ENCODE measurements at places on chromosomes 3 and 15. TPM values are rescaled to one million over a fixed set of nuclear protein-coding genes. Genes with fewer than 3 reads are reported as not detected.
A peak's percentile ranks its signal among the peaks of the same experiment; 100 is the strongest.

DNA sequence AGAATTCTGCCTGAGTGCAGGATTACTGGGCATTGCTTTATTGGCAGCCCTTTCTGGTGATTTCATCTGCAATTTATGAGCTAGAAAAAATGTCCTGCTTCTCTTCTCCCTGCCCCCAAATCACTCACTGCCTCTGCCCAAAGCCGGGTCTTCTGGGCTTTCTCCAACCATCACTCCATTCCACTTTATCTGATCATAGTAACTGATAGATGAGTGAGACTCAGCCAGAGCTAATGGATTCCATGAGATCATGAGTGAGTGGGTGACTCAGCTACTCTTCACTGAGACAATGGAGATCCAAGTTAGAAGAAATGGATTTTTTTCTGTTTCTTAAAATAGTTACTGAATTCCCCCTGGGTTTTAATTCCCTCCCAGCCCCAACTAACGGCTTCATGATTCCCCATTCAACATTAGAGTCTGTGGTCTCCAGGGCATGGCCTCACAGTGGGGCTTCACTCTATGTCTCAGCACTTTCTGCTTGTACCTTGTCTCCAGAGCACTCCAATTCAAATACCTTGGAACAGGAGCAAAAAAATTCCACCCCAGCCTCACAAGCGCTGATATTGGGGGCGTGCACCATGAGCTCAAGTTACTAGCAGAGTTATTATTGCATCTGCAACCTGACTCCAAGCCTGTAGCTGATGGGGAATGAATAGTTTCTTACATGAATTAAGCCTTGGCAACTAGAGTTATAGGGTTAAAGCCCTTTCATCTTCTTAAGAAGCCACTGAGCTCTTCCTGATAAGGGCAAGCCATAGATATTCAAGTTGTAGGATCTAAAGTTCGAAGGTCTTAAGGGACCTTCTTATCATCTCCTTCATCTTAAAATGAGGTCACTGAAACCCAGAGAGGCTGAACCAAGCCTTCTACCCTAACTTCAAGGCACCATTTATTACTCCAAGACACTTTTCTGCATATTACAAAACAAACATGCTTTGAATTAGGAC is 85.9 kb downstream of the AGBL1 start:
- no peaks in the 10 kb centered on the region for H3K27me3 ChIP-seq
- peak; percentile 5 for DNase-seq
- H3K36me3 ChIP-seq, result no peaks in the 10 kb centered on the region
- H3K4me3 ChIP-seq, result no peak overlapping the region
- peaks cover 27% of the 10 kb centered on the region for H3K4me1 ChIP-seq

GRCh38 chr3:35965908-35966307 is 326.6 kb downstream of the ARPP21 start:
- H3K27ac ChIP-seq, result peak overlapping the region; percentile 9
- peaks cover 8% of the 10 kb centered on the region for H3K4me1 ChIP-seq
- DNase-seq, result peak; percentile 46
- H3K4me3 ChIP-seq, result no peak overlapping the region

DNA sequence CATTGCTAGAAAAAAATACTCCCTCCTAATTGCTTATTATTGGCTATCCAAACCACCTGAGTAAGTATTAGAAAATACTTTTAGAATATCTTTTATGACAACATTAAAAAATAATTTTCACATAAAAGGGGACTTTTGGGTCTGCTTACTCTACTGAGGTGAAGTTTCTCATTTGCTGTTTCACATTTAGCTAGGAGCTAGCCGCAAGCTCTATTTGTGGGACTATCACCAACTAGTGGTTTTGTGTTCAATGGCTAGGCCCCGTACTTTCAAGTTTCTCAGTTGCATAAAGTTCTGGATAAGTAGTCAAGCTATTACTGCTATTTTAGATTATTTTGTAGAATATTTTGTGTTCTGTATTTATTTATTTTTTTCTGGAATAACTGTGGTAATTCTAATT is 244.2 kb upstream of the SLITRK3 start:
- no peaks in the 10 kb centered on the region for H3K4me1 ChIP-seq
- no peak overlapping the region for H3K4me3 ChIP-seq
- H3K36me3 ChIP-seq, result no peaks in the 10 kb centered on the region
- no peak for DNase-seq
- H3K27me3 ChIP-seq, result no peaks in the 10 kb centered on the region

DNA sequence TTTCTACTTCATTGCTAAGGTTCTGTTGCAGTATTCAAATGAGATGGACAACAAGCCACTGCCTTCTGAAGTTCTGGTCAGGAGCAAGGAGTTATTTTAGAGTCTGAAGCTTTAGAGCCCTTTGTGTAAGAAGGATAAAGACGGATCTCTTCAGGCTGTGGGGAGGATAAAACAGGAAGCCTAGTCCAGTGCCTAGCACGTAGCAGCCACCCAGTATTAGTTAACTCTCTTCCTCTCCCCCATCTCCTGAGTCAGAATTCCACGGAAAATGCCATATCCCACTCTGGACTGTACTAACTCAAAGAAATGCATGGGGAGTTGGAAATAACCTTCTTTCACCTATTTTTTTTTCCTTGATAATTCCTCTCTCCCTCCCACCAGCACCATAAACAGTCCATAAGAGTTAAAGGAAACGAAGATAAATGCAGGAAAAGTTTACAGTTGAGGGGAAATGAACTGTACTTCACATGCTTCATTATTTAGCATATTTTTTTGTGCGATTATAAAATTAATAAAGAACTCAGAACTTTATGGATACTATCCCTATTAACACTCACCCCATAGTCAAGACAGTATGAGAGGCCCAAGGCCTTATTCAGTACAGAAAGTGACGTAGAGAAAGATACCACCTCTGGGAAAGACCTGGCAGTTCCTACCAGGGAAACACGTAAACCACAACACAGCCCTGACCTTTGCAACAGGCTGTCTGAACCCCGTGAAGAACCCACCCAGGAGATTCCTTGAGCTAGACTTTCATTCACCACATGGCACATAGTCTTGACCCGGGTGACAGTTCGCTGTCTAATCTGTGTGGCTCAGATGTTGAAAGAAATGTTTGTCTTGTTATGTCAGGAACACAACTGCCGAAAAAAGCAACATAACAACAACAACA is 9.2 kb downstream of the IGF2BP2 start:
- DNase-seq, result no peak
- 0 out of 2 replicates have a peak overlapping the region, but pooled peaks have one; percentile 24 for H3K4me3 ChIP-seq
- no peaks in the 10 kb centered on the region for H3K36me3 ChIP-seq
- peaks cover 84% of the 10 kb centered on the region for H3K4me1 ChIP-seq

DNA sequence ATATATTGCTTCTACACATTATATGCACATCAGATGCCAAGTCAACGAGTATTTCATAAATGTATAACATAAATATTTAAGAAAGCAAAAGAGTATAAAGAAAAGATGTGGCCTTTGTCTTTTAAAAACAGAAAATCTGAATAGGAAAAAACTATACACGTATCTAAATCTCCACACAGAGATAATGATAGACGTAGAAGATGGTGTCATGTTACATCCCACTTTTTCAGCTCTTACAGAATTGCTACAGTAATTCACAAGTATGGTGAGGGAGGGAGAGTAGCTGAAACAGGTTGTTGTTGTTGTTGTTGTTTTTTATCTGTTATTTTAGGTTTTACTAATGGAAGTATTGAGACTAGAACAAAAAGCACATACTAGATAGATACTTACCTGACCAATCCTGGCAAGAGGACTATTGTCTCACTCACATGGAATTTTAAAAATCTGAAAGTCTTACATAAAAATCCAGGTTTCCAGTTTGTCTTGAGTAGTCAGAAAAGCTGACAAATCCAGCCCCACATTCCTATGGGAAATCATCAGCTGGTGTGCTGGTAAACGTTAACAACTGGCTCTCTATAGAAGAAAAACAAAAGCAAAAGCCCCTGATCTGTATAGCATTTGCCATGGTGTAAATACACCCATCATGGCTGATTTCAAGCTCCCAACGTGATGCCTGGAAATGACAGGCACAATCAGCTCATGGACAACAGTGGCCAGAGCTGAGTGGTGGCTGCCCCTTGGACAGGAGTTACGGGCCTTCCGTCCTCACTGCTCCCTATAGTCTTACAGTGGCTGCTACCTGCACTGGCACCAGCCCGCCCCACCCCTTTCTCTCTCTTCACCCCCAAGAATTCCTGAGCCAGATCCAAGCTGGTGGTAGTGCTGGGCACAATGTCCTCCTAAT is 47.4 kb upstream of the VGLL4 start:
- H3K4me1 ChIP-seq, result peaks cover 12% of the 10 kb centered on the region
- no peak overlapping the region for H3K27ac ChIP-seq
- H3K4me3 ChIP-seq, result no peak overlapping the region
- no peak for DNase-seq
- H3K36me3 ChIP-seq, result peaks cover 10% of the 10 kb centered on the region
- H3K27me3 ChIP-seq, result no peaks in the 10 kb centered on the region

GRCh38 chr3:174651951-174652350 is 207.2 kb upstream of the NAALADL2 start:
- H3K4me1 ChIP-seq, result no peaks in the 10 kb centered on the region
- H3K4me3 ChIP-seq, result no peak overlapping the region
- DNase-seq, result no peak
- H3K36me3 ChIP-seq, result no peaks in the 10 kb centered on the region
- H3K27ac ChIP-seq, result no peak overlapping the region

DNA sequence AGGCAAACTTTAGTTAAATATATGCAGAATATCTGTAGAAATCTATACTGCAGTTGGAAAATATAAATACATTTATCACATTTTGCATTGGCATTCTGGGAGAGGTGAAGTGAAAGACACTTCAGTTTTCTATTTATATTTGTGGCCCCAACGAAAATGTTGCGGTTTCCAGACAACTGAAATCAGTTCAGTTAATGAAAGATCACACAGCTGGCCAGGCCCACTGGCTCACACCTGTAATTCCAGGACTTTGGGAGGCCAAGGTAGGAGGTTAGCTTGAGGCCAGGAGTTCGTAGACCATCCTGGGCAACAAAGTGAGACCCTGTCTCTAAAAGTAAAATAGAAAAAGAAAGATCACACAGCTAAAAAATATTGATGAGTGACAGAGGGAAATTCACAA is 11.9 kb upstream of the CLASP2 start:
- H3K36me3 ChIP-seq, result no peaks in the 10 kb centered on the region
- H3K27me3 ChIP-seq, result no peaks in the 10 kb centered on the region
- no peaks in the 10 kb centered on the region for H3K4me1 ChIP-seq
- no peak for DNase-seq

- no peak for DNase-seq
- no peaks in the 10 kb centered on the region for H3K27me3 ChIP-seq
- H3K4me3 ChIP-seq, result no peak overlapping the region
Measured at GRCh38 chr15:67042551-67043142, 22.8 kb upstream of the SMAD3 start.

DNA sequence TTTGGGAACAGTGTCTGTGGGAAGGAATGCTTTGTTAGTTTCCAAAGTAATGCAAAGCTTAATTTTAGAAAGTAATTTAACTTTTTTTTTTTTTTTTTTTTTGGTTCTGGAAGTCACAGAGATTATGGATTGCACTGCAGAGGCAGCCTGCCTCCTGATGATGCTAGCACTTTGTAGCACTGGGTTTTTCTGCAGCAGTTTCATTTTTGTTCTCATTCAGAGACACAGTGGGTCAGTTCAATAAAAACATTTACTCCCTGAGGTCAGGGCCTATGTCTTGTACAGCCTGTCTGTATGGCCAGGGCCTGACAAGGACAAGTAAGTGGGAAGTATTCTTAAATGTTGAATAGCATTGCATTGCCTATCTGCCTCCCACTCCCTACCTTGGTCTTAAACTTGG is 39.0 kb upstream of the NDUFB4 start:
- no peak overlapping the region for H3K27ac ChIP-seq
- no peaks in the 10 kb centered on the region for H3K36me3 ChIP-seq
- no peak overlapping the region for H3K4me3 ChIP-seq
- no peaks in the 10 kb centered on the region for H3K27me3 ChIP-seq
- H3K4me1 ChIP-seq, result peaks cover 20% of the 10 kb centered on the region

The KNL1 gene
- polyA plus RNA-seq, result 2.0 TPM

The EFCC1 gene
- polyA plus RNA-seq, result not detected
